SJSA1 (cell line): ENCODE measurements at places on chromosomes 5 and 9.

GRCh38 chr5:9466697-9467096 is 79.2 kb downstream of the SEMA5A start:
- no peak for DNase-seq

GRCh38 chr5:102924963-102925362 is 169.9 kb downstream of the PAM start:
- DNase-seq = no peak

- no peak for DNase-seq
These were observed 686.5 kb upstream of the DMAC1 start for GRCh38 chr9:8486095-8486494.

DNA sequence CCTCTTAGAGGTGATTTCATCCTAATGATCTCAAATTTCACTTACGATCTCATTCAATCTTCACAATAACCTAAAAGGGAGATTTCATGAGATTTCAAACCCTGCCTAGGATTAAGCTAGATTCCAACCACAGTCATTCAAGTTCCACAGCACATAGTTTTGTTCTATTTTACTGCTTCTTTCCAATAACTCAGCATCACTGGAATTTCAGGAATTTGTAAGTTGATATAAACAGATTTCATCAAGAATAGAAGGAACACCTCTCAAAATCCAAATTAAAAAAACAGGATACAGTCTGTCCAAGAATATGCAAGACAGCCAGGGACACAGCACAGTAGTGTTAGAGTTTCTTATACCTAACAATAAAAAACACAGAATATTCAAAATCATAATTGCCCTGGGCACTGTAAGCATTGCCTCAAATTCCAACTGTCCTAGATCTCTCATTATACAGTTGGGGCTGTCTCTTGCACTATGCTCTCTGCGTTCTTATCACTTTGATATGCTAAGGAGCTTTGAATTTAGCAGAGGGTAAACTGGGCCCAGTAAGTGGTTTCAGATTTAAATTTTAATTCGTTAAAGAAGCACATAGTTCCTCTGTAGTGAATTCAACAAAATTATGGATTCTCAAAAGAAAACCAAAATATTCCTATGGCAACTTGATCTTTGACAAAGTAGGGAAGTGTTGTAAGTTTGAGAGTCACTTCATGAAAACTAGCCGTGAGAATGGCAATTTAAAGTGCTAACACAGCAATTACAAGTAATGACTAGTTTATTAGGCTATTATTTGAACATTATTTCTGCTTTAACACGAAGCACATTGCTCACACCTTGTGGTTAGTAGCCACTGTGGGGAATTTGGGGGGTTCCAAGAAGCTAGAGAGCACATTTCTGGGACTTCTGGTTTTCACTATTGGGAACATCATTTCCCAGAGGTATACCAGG is 478.6 kb upstream of the C9orf72 start:
- DNase-seq = peak; percentile 62

DNA sequence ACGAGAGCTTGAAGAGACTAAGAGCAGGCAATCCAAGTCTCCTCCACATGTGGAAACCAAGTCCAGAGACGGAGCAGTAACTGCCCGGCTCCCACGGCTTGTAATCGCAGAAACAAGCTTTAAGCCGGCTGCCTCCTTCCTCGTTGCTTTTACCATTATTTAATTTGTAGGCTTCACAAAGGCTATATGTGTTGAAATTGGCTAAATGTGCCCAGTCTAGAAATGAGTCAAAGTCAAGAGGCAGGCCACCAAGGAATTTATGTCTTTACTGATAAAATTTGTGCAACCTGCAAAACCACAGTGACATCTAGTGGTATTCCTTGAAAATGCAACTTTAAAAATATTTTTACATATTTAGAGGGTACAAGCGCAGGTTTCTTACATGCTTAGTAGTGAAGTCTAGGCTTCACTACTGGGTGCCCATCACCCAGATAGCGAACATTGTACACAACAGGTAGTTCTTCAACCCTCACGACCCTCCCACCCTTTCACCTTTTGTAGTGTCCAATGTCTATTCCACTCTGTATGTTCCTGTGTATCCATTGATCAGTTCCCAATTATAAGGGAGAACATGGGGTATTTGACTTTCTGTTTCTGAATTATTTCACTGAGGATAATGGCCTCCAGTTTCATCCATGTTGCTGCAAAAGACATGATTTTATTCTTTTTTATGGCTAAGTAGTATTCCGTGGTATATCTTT is 33.5 kb upstream of the EBF1 start:
- DNase-seq = peak; percentile 63

GRCh38 chr9:13568841-13569601 is 289.5 kb upstream of the MPDZ start:
- no peak for DNase-seq

- DNase-seq = no peak
These were observed 21.0 kb upstream of the TDRD7 start for GRCh38 chr9:97390791-97391406.

- no peak for DNase-seq
These were observed 314.3 kb upstream of the CHD1 start for GRCh38 chr5:99243111-99243510.

DNA sequence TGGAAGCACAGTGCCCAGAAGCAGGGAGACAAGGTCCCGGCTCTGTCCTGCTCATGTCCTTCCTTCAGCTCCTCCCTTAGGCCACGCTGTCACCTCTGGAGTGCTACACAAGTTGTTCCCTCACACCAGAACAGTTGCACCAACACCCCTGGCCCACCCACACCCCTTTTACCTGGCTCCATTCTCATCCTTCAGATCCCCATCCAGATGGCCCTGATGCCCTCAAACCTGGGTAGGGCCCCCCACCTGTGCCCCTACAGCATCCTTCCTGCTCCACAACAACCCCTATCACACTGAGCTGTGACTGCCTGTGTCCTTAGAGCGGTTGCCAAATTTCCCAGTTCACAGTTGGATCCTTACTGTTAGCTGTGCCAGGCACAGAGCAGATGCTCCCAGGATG is 29.2 kb downstream of the ANKS6 start:
- no peak for DNase-seq

GRCh38 chr9:134812343-134812673 is 68.3 kb upstream of the FCN2 start:
- no peak for DNase-seq

DNA sequence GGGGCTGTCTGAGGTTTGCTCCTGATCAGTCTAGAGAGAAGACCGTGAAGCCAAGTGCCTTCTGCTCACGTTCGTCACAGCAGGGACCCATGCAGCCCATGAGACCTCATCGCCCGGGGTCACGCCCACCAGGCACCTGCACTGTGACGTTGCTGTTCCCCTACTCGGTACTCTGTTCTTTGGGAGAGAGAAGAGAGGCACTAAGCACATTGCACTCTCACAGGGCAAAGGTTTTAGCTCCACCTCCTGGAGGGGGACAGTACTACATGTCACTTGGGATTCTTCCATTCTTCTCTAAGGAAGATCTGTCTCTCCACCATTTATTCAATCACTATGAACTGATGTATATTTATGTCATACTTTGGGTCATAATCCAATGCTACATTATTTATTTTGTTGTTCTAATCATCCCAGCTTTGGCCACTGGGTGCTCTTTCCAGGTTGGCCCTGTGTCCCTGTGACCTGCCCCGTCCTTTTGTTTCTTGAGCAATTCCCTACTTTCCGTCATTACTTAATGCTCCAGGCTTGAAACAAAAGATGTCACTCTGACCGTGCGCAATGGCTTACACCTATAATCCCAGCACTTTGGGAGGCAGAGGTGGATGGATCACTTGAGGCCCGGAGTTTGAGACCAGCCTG is 31.4 kb upstream of the BRD3 start:
- no peak for DNase-seq

DNA sequence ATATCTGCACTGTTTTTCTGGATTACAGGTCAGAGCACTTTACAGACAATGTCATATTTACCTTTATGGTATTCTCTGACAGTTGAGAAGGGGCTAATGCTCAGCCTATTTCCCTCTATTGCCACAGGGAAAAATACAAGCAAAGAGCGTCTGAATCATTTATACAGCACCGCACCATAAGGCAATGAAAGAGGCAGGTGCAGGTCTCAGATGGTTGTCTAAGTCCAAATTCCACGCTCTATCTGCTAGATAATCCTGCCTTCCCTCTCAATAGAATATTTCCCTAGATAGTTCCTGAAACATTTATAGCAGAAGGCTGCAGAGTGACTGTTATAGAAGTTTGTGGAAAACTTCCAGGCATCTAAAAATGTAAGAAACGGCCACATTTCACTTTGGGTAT is 446.1 kb upstream of the CDH6 start:
- no peak for DNase-seq

DNA sequence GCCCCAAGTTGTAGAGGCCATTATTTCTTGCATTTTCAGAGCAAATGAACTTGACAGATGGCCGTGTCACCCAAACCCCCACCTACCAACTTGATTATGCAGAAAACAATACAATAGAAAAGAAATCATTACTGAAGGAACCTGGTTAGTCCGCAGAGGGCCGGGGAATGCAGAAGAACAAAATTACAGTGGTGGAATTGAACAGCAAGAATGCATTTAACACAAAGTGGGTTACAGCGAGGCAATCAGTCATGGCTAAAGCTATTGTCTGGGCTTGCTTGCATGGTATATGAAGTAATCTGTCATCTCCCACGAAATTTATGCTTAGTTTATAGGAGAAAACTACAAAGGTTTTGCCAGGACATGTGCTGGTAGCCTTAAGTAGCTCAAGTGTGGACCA is 238.3 kb upstream of the IRX1 start:
- DNase-seq = peak; percentile 16

DNA sequence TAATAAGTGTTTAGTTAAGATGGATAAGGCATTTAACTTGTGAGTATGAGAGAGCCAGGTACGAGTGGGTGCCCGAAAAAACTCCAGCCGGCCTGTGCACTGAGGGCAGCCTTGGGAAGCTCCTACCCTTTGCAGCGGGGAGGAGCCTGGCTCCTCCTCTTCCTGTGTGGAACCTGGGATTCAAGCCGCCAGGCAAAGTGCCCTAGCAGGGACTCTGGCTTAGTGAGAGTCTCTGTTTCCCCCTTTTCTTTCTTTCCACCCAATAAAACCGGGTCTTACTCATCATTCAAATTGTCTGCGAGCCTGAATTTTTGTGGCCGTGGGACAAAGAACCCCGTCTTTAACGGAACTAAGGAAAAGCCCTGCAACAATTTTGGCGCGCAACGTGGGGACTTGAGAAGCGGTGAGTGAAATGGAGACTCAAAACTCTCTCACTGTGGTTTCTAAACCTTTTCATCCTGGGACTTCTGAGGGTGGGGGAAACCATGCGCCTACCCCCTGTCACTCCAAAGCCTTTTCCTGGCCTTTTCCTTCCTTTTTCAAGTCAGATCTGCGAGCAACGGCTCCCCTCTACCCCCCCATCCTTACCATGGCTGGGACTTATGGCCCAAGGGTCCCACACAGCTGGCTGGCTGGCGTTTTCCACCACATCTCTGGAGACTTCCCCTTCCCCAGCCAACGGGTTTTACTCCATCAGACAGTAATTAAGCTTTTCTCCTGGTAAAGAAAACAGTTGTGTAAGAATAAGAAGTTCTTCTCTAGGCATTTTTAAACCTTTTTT is 535.7 kb upstream of the ACO1 start:
- peak; percentile 38 for DNase-seq

DNA sequence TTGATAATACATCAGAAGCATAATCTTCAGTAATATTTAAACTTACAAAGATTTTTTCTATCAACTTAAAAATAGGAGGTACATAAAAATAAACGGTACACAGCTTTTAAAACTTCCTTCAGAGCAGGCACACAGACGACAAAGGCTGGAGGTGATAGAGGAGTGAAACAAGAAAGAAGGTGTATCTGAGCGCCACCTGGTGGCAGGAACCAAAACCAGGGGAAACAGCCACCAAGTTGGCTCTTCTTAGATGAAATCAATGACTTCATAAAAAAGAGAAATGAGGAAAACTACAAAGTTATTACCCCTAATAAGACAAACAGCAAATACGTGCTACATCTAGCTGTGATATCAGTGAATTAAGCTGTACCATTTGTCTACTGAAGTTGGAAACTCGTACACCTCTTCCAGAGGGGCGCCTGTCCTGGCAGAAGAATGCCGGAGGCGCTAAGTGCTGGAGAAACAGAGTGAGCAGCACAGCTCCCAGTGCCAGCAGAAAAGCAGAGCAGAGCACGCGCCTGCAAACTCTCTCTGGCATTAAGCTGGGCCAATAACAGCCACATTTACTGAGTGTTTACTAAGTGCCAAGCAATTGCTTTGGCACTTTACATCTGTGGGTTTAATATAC is 85.9 kb downstream of the SETX start:
- DNase-seq = peak; percentile 26

DNA sequence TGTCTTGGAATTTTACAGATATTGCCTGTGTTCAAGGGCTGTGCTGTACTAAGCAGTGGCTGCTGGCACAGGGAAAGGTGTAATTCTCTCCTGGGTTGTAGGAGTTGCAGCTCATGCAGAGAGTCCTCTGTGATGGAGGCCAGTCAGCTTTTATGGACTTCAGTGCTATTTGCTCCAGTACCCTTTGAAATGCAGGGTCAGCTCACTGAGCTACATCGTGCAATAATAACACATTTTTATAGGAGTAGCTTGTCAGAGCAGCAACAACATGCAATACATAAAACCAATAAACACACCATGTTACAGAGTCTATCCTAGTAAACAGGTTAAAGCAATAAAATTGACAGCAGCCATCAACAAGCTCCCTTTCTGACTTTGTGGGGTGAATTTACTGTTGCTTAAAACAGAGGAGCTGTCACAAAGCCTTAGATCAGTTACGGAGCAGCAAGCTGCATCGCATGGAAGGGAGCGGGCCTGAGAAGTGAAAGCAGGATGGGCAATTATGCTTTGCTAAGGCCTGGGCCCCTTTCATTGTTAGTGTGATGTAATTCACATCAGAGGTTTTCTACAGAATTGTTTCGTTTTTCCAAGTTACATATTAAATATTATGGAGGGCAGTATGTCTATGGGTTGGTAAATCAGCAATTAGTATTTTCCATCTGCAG is 16.8 kb downstream of the CD180 start:
- DNase-seq = no peak

GRCh38 chr5:168489059-168489458 is 2.8 kb downstream of the RARS1 start:
- DNase-seq = no peak

GRCh38 chr9:93821307-93821703 is 133.8 kb downstream of the BARX1 start:
- no peak for DNase-seq

DNA sequence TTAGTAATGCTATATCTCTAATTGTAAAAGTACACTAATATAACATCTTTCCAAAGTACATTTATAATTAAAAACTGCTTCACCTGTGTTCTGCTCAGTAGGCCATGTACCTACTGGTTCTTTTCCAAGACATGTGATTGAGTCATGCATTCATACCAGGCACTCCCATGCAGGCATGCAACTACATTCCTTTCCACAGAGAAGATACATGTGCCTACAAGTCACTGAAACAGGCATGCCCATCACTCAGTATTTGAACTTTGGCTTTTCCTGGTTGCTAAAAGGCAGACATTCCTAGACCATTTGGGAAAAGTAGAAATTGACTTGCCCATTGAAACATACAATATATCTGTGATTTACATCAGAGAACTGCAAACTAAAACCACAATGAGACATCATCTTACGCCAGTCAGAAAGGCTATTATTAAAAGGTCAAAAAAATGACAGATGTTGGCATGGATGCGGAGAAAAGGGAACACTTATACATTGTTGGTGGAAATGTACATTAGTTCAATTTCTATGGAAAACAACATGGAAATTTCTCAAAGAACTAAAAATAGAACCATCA is 148.3 kb upstream of the MOCS2 start:
- DNase-seq = no peak

GRCh38 chr5:156892223-156892622 is 42.1 kb downstream of the PPP1R2B start:
- DNase-seq = no peak

- no peak for DNase-seq
These were observed 39.8 kb upstream of the PTCH1 start for GRCh38 chr9:95556521-95556920.
